ENCODE measurements at places on chromosomes 5 and 9.

DNA sequence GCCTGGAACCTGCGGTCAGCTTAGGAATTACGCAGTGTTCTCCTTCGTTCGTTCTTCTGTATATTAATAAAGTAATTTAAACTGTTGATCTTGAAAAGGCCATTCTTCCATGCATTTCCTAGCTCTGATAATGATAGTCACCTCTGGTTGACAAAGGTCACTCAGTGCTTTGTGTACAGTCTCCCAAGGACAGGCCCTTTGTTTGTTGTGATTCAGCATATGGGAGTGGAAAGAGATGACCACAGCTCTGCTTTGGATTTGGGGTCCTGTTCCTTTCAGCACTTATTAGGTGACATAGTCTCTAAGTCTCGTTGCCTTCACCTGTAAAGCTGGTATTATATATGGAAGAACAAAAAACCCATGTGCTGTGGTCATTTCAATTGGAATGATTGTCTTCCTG is 39.6 kb downstream of the RAD23B start:
- DNase-seq, result no peak

DNA sequence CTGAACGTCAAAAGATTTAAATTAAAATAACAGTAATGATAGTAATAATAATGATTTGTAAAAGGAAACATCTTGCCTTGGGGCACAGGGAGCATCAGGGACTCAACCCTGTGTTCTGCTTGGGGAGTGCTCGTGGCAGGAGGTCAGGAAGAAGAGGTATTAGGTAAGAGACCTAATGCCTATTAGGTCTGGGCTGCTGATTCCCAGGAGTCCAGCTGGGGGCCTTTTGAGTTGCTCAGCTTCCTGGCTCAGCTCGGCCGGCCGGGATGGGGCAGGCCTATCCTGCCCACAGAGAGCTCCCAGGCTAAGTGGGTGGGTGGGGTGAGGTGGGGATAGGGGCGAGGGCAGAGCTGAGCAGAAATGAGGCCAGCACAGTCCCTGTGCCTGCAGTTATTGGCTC is 17.5 kb downstream of the LMX1B start:
- DNase-seq, result no peak

DNA sequence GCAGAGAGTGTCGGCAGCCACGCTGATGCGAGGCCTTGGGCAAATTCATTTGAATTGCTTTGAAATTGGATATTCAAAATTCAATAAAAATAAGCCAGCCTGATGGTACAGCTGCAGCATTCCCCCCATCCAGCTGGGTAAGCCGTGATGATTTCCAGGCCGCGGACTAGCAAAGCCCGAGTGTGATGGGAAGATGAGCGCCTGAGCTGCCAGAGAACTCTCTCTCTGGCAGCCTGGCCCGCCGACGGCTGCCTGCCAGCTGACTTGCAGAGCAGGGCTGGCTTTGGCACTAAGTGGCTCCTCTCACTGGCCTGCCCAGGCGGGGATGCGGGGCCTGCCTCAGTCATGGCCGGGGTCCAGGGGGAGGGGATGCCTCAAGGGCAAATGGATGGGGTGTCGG is 268.3 kb upstream of the WWC1 start:
- no peak for DNase-seq

GRCh38 chr9:74858751-74859414 is 28.8 kb downstream of the TRPM6 start:
- DNase-seq, result no peak

- no peak for DNase-seq
Measured at GRCh38 chr5:77957931-77958521, 181.9 kb upstream of the TBCA start.

- DNase-seq, result no peak
Measured at GRCh38 chr5:149802809-149803552, 72.9 kb downstream of the PPARGC1B start.

DNA sequence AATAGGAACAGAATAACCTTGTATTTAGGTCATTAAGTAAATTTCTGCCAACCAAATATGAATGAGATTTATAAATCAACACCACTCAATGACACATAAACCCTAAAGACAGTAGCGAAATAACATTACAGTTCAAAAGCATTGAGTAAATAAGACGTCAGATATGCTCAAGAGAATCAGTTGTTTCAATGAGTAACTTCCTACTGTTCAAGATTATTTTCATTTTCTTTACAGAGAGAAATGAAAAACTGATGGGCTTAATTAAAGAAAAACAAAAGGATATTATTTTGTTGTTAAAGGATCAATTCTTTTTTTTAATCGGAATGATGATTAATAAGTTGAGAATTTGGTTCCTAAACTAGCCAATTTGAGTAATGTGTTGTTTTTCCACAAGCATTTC is 150.1 kb downstream of the BNC2 start:
- no peak for DNase-seq

GRCh38 chr9:16637218-16637617 is 233.3 kb downstream of the BNC2 start:
- no peak for DNase-seq

GRCh38 chr9:131668057-131668438 is 71.8 kb downstream of the RAPGEF1 start:
- DNase-seq, result no peak

DNA sequence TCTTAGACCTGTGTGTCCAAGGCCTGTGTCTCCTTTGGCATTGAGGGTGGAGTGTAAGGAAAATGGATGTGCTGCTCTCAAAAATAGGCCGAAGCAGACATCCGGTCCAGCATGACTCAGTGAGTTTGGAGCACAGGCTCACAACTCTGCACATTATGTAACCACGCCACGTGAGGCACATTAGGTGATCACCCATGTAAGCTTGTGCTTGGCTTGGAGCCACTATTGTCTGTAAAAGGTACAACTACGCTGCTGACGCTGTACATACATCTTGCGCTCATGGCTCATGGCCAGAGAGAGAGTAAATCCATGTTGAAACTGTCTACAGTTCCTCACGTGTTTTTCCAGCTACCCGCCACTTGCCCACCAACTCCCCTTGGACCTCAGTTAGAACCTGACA is 177.5 kb downstream of the PDE4D start:
- no peak for DNase-seq

Measured in activated naive CD4-positive, alpha-beta T cell treated with Interleukin-2 at 50 U/mL for 16 hours (primary cell).